Activated CD4-positive, alpha-beta T cell treated with anti-CD3 and anti-CD28 coated beads for 48 hours (primary cell): ENCODE measurements at places on chromosomes 11 and 22.

GRCh38 chr22:31970490-31971444 lies 26.4 kb downstream of the YWHAH start:
- DNase-seq = peak; percentile 90

DNA sequence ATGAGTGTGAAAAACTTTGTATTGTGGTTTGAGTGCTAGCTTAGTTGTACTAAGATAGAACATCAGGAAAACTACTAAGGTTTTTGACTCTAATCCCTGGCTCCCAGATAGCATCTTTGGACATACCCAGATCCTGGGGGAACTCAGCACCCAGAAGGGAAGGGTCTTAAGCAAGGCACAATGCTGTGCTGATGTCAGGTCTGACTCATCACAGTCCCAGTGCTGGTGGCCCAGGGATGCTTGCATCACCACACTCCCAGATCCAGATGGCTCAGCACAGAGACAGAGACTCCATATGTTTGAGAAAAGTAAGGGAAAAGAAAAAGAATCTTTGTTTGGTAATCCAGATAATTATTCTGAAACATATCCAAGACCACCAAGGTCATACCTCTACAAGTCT lies 18.3 kb upstream of the OR56A3 start:
- DNase-seq = no peak

- no peak for DNase-seq
Measured at GRCh38 chr11:67662835-67663531, 11.4 kb downstream of the ALDH3B2 start.

- DNase-seq = no peak
Measured at GRCh38 chr11:64095949-64096348, 60.2 kb downstream of the FLRT1 start.

- DNase-seq = no peak
Measured at GRCh38 chr11:74330075-74330858, 18.8 kb upstream of the P4HA3 start.
